Fibroblast of the aortic adventitia (primary cell): ENCODE measurements at places on chromosomes 2 and 18. TPM values are rescaled to one million over a fixed set of nuclear protein-coding genes. Genes with fewer than 3 reads are reported as not detected.

The GKN1 gene
- total RNA-seq, result not detected in 2 replicates

The TMEM37 gene
- total RNA-seq, result not detected in 2 replicates

DNA sequence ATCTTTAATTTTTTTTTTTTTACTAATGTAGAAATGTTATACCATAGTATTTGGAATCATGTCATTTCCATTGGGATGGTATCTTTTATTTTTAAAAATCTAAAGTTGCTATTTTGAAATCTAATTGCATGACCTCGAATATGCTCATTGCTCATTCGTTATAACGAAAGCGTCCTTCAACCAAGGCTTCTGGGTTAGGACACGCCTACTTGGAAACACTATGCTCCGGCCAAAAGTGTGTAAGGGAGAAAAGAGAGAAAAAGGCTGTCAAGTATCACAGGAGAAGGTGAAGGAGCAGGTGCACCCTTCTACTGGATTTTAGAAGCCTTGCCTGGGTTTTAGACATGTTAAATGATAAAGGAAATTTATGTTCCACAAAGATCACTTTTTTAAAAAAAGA lies 465.9 kb upstream of the ID2 start:
- peak; percentile 19 for DNase-seq

GRCh38 chr2:196962325-196962724 lies 35.8 kb upstream of the PGAP1 start:
- no peak for DNase-seq

- DNase-seq, result no peak
These were observed 85.4 kb upstream of the LINC00305 start for GRCh38 chr18:64234321-64234720.

- DNase-seq, result no peak
These were observed 25.1 kb downstream of the NEDD4L start for GRCh38 chr18:58069099-58069498.

DNA sequence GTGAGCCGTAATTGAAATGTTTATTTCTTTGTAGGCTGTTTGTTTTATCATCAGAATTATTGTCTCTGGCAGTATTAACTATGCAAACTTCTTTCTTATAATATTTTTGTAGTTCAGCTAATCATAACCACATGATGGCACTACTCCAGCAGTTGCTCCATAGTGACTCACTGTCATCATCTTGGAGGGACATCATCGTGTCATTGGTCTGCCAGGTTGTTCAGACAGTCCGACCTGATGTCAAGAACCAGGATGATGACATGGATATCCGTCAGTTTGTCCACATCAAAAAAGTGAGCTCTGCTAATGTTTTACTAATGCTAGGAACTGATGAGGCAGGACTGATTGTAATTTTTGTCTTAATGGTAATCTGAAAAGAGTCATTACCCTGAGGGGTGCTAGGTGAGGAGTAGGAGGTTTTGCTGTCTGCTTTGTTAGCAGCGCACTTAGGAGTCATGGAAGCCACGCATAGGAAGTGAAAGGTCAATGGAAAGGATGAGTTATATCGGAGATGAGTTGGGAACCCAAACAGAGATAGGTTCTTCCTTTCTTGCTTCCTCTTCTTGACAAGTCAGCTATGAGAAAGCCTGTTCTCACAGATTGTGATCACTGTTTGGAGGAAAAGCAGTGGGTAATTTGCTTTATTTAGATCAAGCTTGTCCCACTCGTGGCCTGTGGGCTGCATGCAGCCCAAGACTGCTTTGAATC lies 49.2 kb downstream of the PIKFYVE start:
- DNase-seq, result peak; percentile 55

GRCh38 chr18:27227721-27228120 lies 42.6 kb upstream of the CHST9 start:
- DNase-seq, result no peak

DNA sequence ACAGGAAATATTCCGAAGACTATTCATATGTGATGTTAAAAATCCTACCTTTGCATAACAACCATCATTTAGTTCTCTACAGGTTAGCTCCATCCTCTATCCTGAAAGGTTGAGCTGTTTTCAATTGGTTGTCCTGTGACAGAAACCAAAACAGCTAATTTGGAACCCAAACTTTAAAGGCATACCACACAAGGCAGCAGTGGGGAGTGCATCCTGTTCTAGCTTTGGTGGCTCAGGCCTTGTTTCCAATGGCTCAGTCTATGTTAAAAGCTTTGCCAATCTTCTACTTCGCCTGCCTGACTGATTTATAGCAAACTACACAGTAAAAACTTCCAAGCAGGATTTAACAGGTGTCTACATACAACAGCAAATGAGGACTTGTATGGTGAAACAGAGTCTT lies 3.2 kb downstream of the CD226 start:
- DNase-seq, result no peak

DNA sequence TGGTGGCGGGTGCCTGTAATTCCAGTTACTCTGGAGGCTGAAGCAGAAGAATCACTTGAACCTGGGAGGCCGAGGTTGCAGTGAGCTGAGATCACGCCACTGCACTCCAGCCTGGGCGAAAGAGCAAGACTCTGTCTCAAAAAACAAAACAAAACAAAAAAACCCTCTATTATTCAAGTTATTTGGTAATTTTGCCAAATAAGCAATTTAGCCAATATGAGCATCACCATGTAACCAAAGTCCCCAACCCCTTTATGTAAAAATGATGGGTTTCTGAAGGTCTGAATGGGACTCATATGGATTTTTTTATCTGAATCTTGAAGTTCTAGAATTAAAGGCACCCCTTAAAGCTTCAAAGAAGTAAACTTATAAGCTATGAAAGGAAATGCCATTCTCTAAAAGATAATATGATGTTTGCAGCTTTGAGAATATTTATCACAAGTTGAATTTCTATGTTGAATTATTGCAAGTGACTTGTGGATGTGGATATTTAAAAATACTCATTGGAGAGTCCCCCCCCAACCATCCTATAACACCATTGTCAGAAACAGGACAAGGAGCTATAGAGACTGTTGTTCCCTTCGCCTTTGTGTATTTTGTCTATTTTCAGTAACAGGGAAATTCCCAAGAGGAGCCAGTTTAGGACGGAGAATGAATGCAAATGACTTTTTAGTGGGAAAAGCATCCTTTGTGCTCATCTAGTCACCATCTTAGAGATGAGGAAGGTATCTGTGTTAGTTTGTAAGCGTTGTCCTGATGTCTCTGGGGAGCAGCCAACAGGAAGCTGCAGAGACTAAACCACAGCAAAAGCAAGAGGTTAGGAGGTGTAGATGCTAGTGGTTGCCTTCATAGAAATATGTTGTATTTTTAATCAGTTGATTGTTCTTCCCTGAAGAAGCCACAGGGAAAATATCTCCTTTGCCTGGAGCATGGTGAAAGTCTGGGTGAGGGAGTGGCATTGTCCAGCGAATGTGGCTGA lies 68.3 kb downstream of the TET3 start:
- DNase-seq, result no peak
